Activated CD8-positive, alpha-beta memory T cell treated with anti-CD3 and anti-CD28 coated beads, Interleukin-2, amount 10 ng/mL, durations not matched to agents 7 days and 5 days (primary cell): ENCODE measurements at places on chromosomes 11 and 22. TPM values are rescaled to one million over a fixed set of nuclear protein-coding genes. Genes with fewer than 3 reads are reported as not detected.

DNA sequence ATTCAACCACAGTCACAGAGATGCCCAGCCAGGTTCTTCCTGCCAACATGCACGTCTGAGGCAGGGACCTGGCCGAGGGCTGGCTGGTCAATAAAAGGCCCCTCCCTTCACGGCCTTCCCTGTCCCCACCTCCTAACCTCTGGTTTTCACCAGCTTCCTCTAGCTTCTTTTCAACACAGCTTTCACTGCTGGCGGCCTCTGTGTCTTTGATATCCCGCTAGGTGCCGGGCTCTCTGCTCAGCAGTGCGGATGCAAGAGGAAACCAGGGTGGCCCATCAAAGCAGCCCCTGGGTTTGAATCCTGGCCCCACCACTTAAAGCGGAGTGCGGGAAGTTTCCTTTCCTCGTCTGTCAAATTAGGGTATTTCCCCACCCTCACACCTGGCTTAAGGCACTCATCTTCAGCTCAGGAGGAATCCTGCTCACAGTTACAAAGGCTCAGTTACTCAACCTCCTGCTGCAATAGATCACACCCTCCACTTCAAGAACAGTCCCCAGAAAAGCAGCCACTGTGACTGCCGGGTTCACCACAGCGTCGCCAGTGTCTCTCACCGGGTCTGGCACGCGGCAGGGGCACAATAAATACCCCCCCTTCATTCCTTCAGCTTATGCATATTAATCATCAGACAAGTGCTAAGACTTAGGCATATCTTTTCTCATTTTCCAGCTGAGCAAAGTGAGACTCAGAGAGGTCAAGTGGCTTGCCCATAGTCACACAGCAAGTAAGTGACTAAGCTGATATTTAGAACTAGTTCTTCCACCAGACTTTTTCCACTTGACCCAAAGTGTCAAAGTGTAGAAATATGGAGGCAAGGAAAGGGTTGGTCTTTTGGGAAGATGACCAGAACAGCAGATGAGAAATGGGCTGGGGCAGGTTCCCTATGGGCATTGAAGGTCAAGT is 45.7 kb downstream of the TXN2 start:
- peaks cover 35% of the 10 kb centered on the region for H3K4me1 ChIP-seq
- H3K36me3 ChIP-seq, result no peaks in the 10 kb centered on the region
- peak overlapping the region; percentile 86 for H3K27ac ChIP-seq
- peak; percentile 66 for DNase-seq

DNA sequence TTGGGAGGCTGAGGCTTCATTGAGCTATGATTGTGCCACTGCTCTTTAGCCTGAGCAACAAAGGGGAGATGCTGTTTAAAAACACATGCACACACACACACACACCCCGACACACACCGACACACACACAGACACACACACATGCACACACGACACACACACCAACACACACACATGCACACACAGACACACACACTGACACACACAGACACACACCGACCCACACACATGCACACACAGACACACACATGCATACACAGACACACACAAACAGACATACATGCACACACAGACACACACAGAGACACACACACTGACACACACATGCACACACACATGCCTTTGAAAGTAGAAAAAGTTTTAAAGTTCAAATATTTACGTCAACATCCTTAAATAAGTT is 5.5 kb upstream of the LTO1 start:
- peaks cover 5% of the 10 kb centered on the region for H3K27me3 ChIP-seq
- no peak overlapping the region for H3K4me3 ChIP-seq
- no peak overlapping the region for H3K27ac ChIP-seq
- DNase-seq, result no peak

DNA sequence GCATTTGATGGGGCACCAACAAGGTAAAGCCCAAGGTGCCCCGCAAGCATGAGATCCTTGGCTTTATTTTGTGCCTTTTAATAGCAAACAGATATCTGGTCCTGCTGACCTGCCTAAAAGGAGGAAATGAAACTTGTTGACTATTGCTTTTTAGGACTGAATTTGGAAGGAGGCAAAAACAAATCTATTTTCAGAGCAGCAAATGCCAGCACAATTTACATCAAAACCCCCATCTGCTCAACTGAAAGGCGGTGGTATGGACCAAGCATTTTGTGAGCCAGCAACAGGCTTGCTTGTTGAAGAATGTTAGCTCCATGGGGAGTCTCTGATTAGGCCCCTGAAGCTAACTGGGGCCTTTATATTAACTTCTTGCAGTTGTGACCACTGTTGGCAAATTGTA is 192.6 kb upstream of the E2F8 start:
- no peaks in the 10 kb centered on the region for H3K36me3 ChIP-seq
- DNase-seq, result no peak
- H3K4me1 ChIP-seq, result no peaks in the 10 kb centered on the region
- H3K27ac ChIP-seq, result no peak overlapping the region
- peaks cover 73% of the 10 kb centered on the region for H3K27me3 ChIP-seq
- no peak overlapping the region for H3K4me3 ChIP-seq

DNA sequence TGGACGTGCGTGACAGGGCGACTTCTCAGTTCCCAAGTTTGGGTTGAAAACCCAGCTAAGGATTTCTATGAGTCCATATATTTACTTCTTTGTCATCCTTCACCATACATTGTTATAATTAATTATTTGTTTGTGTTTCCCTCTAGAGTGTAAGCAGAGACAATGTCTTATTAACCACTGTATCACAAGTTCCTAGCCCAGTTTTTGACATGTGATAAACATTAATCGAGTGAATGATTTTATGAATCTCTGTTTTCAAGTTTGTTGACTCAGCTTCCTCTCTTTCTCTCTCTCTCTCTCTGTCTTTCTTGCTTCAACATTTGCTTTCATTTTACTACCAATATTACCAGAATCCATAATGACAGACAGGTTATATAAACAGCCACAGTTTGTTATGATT is 1259.6 kb upstream of the TENM4 start:
- no peaks in the 10 kb centered on the region for H3K36me3 ChIP-seq
- no peak overlapping the region for H3K4me3 ChIP-seq
- no peak for DNase-seq
- no peaks in the 10 kb centered on the region for H3K27me3 ChIP-seq

CCDC73 gene
- 0.47 TPM for total RNA-seq

OR8G5 gene
- not detected for total RNA-seq

- no peak overlapping the region for H3K4me3 ChIP-seq
- DNase-seq, result no peak
- H3K4me1 ChIP-seq, result no peaks in the 10 kb centered on the region
- H3K27me3 ChIP-seq, result no peaks in the 10 kb centered on the region
- H3K27ac ChIP-seq, result no peak overlapping the region
Measured at GRCh38 chr22:48433647-48434046, 1394.0 kb downstream of the BRD1 start.

DNA sequence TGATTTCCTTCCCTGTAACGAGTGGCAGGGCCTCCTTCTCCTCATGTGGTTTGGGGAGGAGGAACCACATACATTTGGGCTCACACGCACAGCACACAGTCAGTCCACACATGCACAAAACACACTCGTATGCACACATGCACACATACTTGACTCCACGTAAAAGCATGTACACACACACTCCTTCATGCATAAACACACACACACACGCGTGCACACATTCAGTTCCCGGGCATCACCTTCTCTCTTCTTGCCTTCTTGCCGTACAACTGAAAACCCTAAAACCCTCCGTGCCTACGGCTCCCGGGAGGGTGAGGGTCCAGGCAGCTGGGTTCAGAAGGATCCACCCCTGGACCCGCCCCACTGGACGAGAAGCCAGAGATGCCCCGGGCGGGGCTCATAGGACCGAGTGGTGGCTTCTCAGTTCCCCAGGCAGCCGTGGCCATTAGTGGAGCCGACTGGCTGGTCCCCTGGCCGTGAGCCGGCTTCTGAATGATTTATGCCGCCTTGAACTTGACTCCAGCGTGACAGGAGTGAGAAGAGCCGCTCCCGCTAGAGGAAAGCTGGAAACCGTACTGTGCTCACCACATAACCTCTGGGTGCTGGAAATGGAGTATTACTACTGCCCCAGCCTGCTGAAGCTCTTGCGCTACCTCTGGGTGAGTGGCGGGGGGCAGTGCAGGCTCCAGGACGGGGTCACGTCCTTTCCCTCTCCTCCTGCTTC is 117.4 kb downstream of the KIAA1671 start:
- H3K4me1 ChIP-seq, result peaks cover 69% of the 10 kb centered on the region
- peak overlapping the region; percentile 81 for H3K4me3 ChIP-seq
- H3K36me3 ChIP-seq, result peaks cover 2% of the 10 kb centered on the region

GRCh38 chr22:23231471-23232093 is 51.3 kb downstream of the BCR start:
- peaks cover 21% of the 10 kb centered on the region for H3K4me1 ChIP-seq
- H3K27ac ChIP-seq, result no peak overlapping the region
- no peaks in the 10 kb centered on the region for H3K27me3 ChIP-seq
- DNase-seq, result no peak
- no peak overlapping the region for H3K4me3 ChIP-seq
- H3K36me3 ChIP-seq, result peaks cover 23% of the 10 kb centered on the region
